ENCODE measurements at places on chromosomes 4 and X.

- DNase-seq: no peak
Measured at GRCh38 chrX:1086444-1087409, 125.7 kb downstream of the CRLF2 start.

DNA sequence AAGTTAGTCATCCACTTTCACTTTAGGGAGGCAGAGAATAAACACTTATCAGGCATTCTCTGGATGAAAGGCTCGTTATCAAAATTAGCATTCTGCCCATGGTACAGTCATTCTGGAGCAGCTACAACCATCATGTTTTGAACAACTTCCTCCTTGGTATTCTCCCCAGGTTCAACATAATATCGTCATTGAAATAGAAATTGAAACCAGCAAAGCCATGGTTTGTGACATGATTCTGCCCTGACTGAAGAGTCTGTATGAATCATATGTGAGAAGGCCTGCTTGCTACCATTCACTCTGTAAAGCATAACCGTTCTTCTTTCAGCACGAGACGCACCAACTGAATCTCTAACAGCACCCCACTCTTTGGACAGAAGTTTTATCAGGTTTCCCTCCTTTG lies 127.5 kb upstream of the RADX start:
- peak; percentile 43 for DNase-seq

DNA sequence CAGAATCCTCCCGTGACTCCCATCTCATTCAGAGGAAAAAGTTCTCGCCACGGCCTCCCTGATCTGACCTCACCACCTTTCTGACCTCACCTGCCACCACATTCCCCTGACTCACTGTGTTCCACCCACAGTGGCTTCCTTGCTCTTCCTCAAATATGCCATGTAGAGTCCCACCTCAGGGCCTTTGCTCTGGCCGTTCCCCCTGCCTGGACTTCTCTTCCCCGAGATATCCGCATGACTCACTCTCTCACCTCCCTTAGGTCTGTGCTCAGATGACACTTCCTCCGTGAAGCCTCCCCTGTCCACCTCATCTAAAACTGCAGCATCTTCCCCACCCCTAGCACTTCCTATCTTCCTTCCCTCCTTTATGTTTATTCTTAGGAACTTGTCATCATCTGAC lies 7.2 kb upstream of the TSPYL2 start:
- DNase-seq: no peak

- no peak for DNase-seq
Measured at GRCh38 chr4:110248831-110249253, 50.4 kb upstream of the ELOVL6 start.

GRCh38 chr4:33746979-33747378 lies 2497.3 kb downstream of the ARAP2 start:
- DNase-seq: no peak

- peak; percentile 55 for DNase-seq
Measured at GRCh38 chr4:1511441-1512041, 105.3 kb upstream of the NKX1-1 start.

GRCh38 chrX:9534686-9535085 lies 69.8 kb downstream of the TBL1X start:
- no peak for DNase-seq

DNA sequence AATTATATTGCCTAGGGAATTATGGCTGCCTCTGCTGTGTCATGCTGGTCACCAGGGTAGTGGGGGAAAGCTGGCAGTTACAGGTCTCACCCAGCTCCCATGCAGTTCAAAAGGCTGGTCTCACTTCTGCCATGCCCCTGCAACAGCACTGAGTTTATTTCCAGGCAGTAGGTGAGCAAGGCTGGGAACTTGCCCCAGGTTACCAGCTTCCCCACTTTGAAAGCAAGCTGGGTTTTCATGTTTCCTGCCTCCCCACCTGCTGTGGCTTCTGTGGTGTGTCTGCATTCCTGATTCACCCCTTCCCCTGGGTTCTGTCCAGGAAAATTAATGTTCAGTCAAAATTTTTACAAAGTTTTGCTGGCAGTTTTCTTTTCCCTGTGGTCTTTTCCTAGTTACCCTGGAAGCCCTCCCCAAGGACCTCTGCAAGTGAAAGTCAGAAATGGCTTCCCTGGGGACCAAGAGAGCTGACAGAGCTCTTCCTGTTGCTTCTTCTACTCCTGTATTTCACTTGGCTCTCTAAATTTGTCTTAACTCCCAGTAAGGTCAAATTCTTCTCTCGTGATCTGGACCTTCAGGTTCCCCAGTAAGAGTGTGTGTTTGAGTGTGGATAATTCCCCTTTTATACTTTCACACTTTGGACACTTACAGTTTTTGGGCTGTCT lies 58.5 kb upstream of the AGTR2 start:
- no peak for DNase-seq

GRCh38 chrX:78103001-78103622 lies 936 bp upstream of the PGK1 start:
- DNase-seq: no peak

GRCh38 chr4:101439926-101440325 lies 92.6 kb upstream of the PPP3CA start:
- no peak for DNase-seq

DNA sequence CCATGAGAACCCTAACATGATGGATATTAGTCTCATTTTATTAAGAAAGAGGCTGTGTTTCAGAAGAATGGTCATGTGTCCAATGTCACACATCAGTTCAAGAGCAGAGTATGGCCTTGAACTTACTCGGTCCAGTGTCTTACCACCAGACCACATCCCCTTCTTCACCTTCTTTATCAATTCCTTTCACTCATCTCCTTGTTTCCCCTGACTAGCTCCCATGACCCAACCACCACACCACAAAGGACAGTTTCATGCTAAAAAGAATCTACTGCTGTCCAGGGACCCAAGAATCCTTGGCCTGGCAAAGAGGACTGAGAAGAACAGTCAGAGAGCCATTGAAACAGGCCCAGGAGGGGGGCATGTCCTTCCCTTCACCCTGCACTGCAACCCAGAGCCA lies 33.6 kb upstream of the MSN start:
- DNase-seq: no peak

DNA sequence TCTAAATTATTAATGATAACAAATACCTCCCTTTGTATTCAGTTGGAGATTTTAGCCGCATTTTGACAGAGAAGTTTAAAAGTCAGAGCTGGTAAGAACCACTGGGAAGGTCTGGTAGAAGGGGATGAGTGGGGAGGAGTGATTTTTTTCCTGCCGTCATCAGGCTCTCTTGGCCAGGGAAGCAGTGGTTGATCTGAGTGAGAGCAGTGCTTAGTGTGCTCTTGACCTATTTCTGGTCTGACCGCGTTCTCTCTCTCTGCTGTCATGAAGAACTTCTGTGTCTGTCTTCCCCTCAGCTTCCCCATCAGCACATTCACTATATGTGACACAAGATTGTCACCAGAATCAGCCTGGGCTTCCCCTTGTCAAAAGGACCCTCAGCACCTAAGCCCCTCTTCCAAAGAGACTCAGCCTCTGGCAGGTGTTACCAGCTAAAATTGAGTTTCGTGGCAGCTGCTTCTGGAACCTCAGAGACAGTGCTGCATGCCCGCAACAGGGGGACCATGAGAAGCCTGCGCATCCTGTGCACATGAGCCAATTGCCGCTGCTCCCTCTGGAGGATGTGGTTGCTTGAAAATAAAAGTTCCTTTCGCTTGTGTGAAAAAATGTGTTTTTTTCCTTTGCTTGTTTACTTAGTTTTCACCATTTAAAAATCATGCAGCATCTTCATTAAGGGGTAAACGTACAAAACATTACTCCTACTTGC lies 268.9 kb downstream of the C4orf33 start:
- no peak for DNase-seq

- DNase-seq: no peak
Measured at GRCh38 chrX:1488745-1489144, 36.0 kb upstream of the ASMTL start.

GRCh38 chr4:98516042-98516440 lies 142.4 kb downstream of the TSPAN5 start:
- no peak for DNase-seq

DNA sequence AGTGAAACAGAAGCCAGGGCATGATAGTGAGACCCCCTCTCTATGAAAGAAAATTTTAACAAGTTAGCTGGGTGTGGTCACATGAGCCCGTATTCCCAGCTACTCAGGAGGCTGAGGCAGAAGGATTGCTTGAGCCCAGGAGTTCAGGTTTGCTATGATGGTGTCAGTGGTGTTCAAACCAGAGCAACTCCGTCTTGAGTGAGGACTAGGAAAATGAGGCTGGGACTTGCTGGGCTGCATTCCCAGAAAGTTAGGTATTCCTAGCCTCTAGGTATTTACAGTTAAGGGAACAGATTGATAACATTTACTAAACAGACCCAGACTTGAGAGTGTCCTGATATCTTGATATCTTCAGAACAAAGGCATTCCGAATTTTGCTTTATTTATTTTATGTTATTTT lies 37.0 kb upstream of the NOCT start:
- DNase-seq: no peak

DNA sequence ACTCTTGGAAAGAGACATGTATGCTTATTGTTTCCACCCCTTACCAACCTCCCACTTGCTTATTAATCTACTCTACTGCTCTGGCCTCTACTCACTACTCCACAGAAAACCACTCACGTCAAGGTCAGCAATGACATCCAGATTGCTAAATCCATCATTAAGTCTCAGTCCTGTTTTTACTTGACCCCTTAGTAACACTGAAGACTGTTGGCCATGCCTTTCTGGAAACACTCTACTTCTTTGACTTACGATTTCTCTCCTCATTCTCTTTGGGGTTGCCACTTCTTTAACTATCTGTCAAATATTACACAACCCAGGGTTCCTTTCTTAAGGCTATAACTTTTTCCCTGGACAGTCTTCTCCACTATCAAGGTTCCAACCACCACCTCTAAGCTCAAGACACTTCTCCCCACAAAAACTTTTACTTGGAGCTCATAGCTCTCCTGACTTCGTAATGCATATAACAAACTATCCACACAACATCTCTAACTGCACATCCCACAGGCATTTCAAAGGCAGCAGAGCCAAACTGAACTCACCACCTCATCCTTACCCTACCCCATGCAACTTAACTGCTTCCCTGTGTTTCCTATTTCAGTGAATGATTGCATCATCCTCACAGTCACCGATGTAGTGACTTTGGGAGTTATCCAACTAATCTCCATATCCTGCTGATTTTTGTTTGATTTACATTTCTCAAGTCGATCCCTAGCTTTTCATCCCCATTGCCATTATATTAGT lies 15.8 kb upstream of the MAGEA4 start:
- no peak for DNase-seq

GRCh38 chr4:2253160-2254084 lies 8.5 kb downstream of the MXD4 start:
- DNase-seq: no peak

DNA sequence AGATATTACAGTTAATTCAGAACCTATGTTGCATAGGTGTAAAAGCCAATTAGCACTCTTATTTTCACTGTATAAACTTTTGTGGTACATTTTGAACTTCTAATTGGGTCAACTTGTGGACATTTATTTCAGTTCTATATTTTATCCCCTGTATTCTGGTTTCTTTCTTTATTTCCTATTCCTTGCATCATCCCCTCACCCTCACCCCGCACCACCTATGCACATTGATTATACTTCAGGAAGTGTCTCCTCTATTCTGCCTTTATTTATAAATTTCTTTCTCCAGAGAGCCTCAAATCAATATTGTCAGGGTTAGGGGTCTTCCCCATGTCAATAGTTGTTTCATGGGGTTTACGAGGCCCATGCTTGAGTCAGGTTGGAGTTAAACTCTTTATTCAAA lies 83.1 kb downstream of the TEX13C start:
- no peak for DNase-seq

GRCh38 chr4:33071535-33071934 lies 2351.4 kb downstream of the PCDH7 start:
- no peak for DNase-seq

DNA sequence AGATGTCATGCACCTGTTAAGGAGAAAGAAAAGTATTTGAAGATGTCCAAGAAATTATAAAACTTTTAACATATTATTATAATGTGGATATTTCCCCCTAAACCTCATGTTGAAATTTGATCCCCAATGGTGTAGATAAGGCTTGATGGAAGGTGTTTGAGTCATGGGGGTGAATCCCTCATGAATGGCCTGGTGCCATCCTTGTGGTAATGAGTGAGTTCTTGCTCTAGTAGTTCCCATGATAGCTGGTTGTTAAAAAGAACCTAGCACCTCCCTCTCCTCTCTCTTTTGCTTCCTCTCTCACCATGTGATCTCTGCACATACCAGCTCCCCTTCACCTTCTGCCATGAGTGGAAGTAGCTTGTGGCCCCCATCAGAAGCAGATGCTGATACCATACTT lies 176.6 kb upstream of the NR3C2 start:
- no peak for DNase-seq

- DNase-seq: no peak
Measured at GRCh38 chr4:75057369-75057768, 124.5 kb downstream of the PARM1 start.

- no peak for DNase-seq
Measured at GRCh38 chr4:182671231-182671630, 246.0 kb downstream of the DCTD start.

DNA sequence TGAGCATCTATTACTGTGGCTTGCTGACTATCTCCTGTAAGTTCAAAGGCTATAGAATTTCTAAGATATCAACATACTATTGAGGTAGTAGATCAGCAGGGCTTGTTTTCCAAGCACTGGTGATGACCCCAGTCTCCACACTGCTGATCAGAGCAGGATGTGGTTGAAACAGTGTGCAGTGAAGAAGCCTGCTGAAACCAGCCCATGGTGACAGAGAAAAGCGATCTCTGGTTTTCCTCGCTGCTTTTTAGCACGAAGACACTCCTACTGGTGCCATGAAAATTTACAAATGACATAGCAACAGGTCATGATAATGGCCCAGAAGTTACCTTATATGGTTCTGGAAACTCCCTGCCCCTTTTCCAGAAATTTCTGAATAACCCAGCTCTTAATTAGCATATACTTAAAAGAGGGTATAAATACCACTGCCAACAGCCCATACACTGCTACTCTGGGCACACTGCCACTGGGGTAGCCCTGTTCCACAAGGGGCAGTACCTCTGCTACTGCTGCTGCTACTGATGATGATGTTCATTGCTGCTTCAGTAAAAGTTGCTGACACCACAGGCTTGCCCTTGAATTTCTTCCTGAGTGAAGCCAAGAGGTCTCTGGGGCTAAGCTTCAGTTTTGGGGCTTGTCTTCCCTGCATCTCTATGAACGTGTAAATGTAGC lies 1689.5 kb upstream of the PCDH10 start:
- no peak for DNase-seq

GRCh38 chr4:7161721-7162214 lies 30.6 kb upstream of the SORCS2 start:
- DNase-seq: no peak

GRCh38 chr4:183591301-183591700 lies 67.7 kb downstream of the RWDD4 start:
- no peak for DNase-seq

DNA sequence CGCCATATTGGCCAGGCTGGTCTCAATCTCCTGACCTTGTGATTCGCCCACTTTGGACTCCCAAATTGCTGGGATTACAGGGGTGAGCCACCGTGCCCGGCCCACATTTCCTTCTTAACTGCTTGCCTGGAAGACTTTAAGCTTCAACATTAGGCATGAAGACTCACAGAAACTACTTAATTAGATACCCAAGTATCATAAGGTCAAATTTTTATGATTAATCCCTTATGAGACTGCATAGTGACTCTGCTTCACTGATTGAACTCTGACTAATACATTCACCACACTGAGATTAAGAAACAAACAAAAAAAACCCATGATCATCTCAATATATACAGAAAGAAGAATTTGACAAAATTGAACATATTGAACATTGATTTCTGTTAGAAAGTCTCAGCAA lies 87.4 kb upstream of the KCTD8 start:
- DNase-seq: no peak

GRCh38 chr4:175411251-175411650 lies 400.8 kb downstream of the GPM6A start:
- no peak for DNase-seq

All from CD4-positive, alpha-beta T cell treated with Interleukin-21 for 1 hour (primary cell).